Dermis blood vessel endothelial cell (primary cell): ENCODE measurements at places on chromosomes 6 and 20. TPM values are rescaled to one million over a fixed set of nuclear protein-coding genes. Genes with fewer than 3 reads are reported as not detected.

The C6orf163 gene
- 1.0 and 1.9 TPM in 2 replicates for total RNA-seq

The FOXQ1 gene
- total RNA-seq = not detected in 2 replicates

The KCNQ5 gene
- not detected in 2 replicates for total RNA-seq

The RIPOR3 gene
- 0.68 TPM in 1 of 2 replicates, not detected in the other for total RNA-seq

The SYNDIG1 gene
- 0.17 TPM in 1 of 2 replicates, not detected in the other for total RNA-seq

GRCh38 chr6:17908831-17909230, 78.6 kb downstream of the KIF13A start:
- no peak for DNase-seq

GRCh38 chr20:35224536-35224935, 2.0 kb upstream of the MMP24 start:
- no peak for DNase-seq

GRCh38 chr6:133648581-133648980, 240.3 kb upstream of the TCF21 start:
- no peak for DNase-seq

GRCh38 chr6:91149246-91149955, 562.5 kb upstream of the MAP3K7 start:
- DNase-seq = no peak

GRCh38 chr20:51021067-51022025, 1.6 kb downstream of the KCNG1 start:
- DNase-seq = no peak

DNA sequence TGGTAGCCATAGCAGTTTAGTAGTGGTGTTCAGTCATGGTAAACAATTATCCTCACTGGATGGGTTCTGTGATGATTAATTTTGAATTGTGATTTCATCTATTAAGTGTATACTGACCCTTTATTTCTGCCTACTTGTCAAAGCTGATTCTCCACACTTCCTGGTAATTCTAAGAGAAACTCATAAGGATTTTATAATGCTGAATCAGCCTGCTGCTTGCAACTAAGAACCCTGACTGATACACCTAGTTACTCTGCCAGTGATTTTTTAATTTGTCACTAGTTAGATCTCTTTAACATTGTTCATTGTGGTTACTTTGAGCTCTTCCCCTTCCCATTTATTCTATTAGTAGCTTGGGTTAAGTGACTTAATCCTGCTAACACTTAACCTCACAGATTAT, 8.6 kb downstream of the CDC40 start:
- no peak for DNase-seq

DNA sequence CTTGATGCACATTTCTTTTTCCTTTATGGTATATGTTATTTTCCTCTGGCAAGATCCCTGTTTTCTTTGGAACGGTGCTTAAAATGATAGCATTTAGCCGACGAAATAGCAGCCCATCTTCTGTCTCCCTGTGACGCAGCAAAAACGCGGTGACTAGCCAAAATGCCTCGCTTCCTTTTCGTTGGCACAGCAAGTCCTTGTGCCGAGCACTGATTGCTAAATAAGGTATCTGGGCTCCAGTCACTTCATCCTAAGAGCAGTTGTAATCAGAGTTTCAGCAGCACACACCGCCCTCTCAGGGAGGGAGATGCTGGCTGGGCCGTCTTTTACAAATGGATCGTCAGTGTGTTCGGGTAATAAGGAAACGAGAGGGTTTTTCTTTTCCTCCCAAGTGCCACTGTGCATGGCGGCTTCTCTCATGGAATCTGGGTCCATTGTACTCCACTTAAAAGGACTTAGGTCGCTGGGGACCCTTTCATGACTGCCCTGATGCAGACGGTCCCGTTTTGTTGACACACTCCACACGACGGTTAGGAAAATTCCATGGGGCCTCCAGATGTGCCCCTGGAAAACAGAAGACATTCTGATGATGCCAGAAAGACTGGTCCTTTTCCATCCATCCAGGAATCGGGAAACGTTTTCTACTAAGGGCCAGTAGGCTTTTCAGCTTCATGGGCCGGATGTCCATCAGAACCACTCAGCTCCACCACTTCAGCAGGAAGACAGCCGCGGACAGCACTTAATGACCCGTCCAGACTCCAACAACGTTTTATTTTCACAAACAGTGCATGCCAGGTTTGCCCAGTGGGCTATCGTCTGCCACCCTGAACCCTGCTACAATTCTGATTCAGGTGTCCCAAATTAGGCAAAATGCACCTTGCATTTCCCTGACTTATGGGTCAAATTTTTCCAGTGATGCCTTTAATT, 185.5 kb downstream of the CDH4 start:
- DNase-seq = peak; percentile 20

- no peak for DNase-seq
Observed at GRCh38 chr20:3031524-3032147, 11.8 kb upstream of the GNRH2 start.

GRCh38 chr20:44405785-44406571, 50.5 kb downstream of the HNF4A start:
- DNase-seq = no peak

GRCh38 chr20:57262784-57263609, 3.4 kb downstream of the BMP7 start:
- DNase-seq = no peak

DNA sequence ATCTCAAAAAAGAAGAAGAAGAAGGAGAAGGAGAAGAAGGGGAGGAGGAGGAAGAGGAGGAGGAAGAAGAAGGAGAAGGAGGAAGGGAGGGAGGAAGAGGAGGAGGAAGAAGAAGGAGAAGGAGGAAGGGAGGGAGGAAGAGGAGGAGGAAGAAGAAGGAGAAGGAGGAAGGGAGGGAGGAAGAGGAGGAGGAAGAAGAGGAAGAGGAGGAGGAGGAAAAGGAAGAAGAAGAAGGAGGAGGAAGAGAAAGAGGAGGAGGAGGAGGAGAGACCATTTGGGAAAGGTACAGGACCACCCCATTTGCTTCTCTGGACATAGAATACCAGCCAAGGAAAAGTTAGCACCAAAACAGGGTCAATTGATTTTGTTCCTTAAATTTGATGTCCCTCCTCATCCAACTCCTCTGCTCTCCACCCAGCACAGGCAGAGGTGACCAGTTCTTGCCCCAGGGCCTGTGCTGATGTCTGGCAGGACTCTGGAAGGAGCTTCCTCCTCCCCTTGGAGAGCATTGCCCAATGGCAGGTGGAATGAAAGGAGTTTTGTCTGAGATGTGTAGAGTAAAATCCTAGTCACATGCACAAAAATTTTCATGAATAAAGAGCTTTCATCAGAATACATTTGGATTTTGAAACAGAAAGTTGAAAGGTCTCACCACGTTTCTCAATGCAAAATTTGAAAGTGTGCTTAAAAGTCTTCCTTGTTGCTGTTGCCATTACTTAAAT, 182.9 kb downstream of the LY86 start:
- no peak for DNase-seq

- no peak for DNase-seq
Observed at GRCh38 chr20:62732031-62732760, 23.6 kb downstream of the NTSR1 start.

GRCh38 chr20:20205862-20206236, 153.5 kb downstream of the CFAP61 start:
- DNase-seq = no peak
